Activated CD4-positive, alpha-beta T cell treated with anti-CD3 and anti-CD28 coated beads, Interleukin-2, amount 50 U/mL, for 4 hours (primary cell): ENCODE measurements at places on chromosomes 2 and 18.

DNA sequence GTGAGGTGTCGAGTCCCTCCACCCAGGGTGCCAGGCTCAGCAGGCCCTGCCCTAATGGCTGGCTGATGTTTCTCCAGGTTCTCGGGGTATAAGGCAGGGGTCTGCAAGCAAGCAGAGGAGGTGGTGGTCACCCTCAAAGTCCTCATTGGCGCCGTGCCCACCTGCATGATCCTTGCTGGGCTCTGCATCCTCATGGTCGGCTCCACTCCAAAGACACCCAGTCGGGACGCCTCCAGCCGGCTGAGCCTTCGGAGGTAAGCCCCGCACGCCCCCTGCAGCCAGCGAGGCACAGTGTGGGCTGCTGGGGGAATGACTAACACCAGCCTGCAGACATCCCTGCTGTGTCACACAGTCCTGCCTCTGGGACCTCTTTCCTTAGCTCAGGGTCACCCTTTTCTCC is 14.1 kb downstream of the MFSD2B start:
- no peak for DNase-seq

DNA sequence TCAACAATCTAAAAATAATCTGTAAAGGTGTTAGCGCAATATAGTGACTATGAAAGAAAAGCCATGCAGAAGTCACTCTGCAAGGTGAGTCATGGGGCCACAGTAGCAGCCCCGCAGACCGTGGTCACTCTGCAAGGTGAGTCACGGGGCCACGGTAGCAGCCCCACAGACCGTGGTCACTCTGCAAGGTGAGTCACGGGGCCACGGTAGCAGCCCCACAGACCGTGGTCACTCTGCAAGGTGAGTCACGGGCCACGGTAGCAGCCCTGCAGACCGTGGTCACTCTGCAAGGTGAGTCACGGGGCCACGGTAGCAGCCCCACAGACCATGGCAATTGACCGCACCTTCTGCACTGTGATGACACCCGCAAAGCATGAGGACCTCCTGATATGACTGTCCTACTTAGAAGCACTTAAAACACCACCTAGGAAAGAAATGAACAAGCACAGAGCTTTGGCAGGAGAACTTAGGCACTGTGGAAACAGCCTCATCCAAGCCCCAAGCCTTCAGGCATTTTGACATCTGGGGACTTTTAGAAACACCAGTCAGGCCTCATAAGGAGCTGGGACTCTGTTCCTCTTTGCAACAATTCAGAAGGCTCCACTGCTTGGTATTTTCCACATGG is 70.1 kb downstream of the LDLRAD4 start:
- no peak for DNase-seq

DNA sequence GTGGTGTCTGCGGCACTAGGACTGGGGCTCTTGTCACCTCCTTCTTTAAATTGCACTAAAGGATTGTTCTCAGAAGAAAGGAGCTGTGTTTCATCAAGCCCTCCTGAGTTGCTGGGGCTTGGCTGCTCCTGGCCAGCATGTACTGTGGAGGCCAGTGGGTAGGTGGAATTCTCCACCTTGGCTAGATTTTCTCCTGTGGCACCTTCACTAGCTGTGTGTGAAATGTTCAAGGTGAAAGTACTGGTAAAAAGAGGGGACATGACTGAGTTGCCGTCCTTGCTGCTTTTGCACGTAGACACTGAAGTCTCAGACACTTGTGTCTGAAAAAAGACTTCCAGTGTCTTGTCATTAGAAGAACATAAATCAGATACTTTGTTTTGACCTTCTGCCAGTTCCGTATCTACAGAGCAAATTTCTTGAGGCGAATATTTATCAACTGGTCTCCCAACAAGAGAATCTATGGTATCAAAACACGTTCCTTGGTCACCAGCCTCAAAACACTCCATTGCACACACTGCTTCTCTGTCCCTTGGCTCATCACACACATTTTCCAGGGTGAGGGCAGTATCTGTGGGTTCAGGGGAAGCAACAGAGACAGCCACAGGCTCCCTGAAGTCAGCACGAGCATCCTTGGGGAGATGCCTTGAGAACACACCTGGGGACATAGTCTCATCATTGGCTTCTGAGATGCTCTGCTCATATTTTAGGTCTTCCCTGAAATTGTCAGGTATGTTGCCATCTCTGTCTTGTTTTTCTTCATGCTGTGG is 91.4 kb downstream of the ALPK2 start:
- DNase-seq: no peak

DNA sequence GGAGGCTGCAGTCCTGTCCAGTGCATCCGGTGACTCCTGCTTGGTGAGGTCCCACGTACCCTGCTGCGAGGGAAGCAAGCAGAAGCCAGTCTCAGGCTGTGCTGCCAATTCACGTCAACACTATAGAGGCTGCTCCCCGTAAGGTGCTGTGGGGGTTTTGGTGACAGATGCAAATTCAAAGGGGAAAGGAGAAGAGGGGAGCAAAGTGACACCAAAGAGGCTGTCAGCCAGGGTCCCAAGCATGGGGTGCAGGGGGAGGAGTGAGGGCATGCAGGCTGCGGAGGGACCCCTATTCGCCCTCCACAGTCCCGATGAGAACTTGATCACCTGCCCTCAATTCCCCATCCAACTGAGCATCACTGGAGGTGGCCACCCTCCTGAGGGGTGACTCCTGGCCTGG is 179.4 kb upstream of the HS6ST1 start:
- no peak for DNase-seq

DNA sequence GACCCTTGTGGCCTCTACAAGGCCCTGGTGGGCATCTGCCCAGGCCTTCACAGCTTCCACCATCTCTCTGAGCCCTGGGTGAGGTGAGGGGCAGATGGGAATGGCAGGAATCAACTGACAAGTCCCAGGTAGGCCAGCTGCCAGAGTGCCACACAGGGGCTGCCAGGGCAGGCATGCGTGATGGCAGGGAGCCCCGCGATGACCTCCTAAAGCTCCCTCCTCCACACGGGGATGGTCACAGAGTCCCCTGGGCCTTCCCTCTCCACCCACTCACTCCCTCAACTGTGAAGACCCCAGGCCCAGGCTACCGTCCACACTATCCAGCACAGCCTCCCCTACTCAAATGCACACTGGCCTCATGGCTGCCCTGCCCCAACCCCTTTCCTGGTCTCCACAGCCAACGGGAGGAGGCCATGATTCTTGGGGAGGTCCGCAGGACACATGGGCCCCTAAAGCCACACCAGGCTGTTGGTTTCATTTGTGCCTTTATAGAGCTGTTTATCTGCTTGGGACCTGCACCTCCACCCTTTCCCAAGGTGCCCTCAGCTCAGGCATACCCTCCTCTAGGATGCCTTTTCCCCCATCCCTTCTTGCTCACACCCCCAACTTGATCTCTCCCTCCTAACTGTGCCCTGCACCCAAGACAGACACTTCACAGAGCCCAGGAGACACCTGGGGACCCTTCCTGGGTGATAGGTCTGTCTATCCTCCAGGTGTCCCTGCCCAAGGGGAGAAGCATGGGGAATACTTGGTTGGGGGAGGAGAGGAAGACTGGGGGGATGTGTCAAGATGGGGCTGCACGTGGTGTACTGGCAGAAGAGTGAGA is 2.0 kb downstream of the PROC start:
- DNase-seq: no peak

- DNase-seq: no peak
Observed at GRCh38 chr2:79235135-79235534, 75.6 kb upstream of the REG3A start.

DNA sequence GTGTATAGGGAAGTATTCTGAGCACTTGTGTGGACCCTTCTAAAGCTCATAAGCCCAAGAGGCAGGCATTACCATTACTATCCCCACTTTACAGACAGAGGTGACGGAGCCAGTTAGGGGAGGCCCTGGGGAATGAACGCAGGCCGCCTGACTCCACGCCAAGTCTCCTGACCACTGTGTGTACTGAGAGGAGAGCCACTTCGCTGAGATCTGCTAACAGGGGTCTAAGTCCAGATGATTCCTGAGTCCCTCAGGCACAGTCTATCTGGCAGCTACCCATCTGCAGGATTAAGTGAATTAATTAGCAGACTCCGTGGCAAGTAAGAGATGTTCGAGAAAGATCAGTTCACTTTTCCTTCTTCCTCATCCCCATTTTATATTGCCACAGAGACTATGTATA is 13.7 kb downstream of the CYB5A start:
- DNase-seq: no peak

DNA sequence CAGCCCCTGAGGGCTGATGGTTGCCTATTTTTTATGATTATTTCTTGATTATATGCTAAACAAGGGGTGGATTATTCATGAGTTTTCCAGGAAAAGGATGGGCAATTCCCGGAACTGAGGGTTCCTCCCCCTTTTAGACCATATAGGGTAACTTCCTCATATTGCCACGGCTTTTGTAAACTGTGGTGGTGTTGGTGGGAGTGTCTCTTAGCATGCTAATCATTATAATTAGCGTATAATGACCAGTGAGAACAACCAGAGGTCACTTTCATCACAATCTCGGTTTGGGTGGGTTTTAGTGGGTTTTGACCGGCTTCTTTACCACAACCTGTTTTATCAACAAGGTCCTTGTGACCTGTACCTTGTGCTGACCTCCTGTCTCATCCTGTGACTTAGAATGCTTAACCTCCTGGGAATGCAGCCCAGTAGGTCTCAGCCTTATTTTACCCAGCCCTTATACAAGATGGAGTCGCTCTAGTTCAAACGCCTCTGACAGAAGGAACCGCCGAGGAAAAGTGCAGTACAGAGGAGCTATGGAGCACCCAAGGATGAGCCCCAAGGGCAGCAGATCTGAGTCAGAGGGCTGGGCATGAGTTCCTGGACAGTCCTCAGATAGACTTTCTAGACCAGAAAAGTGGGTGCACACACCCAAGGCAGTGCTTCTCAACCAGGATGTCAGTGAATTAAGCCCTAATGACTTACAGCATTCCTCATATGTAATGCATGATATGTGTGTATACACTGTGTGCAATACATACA is 37.1 kb upstream of the ASAP2 start:
- DNase-seq: no peak

GRCh38 chr18:34077599-34077998 is 147.1 kb downstream of the NOL4 start:
- no peak for DNase-seq

- DNase-seq: no peak
Observed at GRCh38 chr18:24429188-24429587, 2.7 kb downstream of the IMPACT start.

DNA sequence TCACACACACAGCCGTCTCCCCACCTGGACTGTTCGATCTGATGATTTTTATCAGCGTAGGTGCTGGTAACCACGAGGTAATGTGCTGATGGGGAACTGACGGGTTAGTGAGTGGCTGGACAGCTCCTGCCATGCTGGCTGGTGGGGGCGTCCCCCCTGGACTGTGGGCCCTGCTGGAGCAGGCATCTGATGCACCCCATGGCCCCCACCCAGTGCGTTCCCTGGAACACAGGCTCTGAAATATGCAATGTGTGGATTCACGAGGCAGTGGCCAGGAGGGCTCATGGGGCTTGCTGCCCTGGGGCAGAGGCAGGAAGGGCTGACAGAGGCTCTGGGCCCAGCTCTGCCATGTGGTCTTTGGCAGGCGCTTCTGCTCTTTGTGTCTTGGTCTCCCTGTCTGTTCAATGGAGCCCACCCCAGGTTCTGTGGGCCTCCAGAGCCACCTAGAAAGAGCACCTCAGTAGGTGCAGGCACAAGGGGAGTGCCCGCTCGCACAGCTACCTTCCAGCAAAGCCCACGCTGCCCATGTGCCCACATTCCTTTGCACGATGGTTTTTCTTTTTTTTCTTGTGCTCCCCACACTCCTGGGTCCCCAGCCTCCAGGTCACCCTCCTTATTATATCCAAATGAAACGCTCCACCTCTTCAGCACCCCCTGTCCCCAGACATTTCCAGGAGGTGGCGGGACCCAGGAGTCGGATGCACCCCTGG is 10.3 kb upstream of the PXDN start:
- DNase-seq: no peak
